ENCODE measurements at places on chromosomes 7 and 10. TPM values are rescaled to one million over a fixed set of nuclear protein-coding genes. Genes with fewer than 3 reads are reported as not detected.

PDK4 gene
- not detected for total RNA-seq

- no peak for DNase-seq
Observed at GRCh38 chr7:140537750-140538482, 58.6 kb upstream of the MKRN1 start.

CPN1 gene
- total RNA-seq, result not detected

CALML3 gene
- total RNA-seq, result not detected

DNA sequence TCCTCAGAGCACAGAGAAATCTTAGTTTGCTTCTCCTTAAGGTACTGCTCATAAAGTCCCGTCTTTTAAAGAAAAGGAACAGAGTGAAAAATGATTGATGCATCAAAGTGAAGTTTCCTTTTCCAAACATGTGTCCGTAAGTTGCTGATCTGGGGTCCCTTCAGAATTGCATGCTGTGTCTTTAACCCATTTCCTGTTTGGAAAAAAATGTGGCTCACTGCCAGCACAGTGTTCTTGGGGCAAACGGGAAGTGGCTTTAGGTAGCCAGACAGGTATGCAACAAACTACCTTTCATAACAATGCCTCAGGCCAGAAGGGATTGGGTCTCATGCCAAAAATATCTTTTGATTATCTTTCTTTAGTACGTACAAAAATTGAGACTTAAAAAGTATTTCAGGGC, 50.9 kb downstream of the TFAM start:
- peak; percentile 7 for DNase-seq

DPY19L1 gene
- total RNA-seq, result 16.7 TPM

- no peak for DNase-seq
Observed at GRCh38 chr7:106563466-106564150, 97.3 kb downstream of the CCDC71L start.

GRCh38 chr7:39582536-39582935, 16.3 kb downstream of the YAE1 start:
- no peak for DNase-seq

Data from OCI-LY7 (cell line).